BJ (cell line): ENCODE measurements at places on chromosomes 12 and 14.

DNA sequence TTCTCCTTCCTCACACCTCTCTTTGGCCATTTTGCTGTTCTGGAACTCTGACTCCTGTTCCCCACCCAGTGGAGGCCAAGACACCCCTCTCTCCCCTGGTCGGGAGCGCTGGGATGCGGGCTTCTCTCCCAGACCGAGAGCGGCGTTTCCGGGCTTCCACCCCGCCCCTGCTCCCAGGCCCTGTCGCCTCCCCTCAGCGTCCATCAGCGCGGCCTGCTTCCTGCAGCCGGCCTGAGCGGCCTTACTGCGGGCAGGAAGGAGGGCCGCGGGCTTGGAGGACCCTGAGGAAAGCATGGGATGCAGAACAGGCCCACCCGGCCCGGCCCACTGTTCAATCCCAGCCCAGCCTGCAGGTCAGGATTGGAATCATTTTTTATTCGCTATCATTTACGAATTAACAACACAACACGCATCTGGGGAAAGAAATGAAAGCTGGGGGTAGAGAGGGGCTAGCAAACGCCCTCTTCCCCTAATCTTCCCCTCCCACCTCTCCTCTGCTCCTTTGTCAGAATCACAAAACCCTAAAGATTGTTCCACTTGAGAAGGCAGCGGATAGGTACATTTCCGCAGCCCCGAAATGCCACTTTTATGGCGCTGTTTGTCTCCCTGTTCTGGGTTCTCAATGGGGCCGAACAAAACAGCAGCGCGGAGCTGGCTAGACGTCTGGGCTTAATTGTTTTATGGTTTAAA lies 3.8 kb upstream of the HOXC8 start:
- no peak for DNase-seq

DNA sequence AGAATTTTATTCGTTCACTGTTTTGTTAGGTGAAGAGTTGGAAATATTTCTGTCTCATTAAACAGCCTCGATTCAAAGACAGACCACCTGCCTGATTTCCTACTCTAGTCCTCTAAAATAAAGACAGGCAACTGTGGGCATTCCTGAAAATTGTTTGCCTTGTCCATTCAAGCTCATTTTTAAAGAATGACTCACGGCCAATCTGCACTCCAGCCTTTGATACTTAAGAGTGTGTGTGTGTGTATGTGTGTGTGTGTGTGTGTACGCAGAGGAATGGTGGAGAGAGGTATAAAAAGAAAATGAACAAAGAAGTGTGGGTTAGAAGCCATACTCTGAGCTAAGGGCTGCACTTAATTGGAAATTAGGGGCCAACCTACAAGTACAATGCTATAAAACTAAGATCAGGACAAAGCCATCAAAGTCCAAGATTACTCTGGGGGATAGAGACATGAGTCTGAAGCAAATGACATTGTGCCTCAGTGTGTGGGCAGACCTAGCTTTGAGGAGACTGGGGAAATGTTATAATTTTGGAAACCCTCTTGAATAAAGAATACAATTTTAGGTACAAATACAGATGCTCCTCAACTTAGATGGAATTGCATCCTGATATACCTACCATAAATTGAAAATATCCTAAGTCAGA lies 45.6 kb upstream of the SOCS2 start:
- DNase-seq, result peak; percentile 50

DNA sequence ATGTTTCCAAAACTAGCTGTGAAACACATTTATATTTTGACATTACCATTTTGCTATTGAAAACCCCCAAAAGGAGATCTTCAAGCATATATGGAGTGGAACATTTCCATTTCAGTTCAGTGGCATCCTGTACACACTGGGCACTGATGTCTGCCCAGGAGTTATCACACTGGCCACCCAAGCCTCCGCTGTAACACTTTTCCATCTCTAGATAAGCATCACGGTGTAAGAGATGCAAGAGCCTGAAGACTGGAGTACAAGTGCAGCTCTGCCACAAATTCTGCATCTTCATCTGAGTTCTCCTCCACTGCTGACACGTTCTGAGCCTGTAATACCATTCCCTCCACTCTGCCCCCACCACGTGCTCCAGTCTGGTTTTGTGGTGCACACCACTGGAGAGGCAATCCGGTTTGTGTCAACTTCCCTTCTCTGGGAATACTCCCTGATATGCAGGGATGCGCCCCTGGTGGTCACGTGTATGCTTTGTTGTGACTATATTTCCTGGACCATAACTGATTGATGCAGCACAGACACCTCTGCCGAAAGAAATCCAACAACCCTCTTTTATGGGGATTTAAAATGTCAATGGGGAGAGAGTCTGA lies 12.7 kb downstream of the SPTLC2 start:
- no peak for DNase-seq

DNA sequence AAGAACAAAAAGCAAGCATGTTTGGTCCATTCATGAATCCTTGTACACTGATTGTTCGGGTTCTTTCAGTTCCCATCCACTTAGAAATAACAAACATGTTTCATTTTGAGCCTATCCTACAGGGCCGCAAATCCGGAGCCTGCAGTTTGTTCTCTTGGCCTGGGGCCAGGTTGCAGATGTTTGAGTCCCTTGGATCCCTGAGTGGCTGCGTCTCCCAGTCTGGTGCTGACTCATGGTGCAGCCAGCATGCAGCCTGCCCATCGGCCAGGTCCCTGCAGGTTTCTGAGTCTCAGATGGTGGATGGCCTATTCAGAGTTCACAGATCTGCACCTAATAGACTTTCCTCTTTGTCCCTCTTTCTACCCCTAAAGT lies 1.9 kb upstream of the DYNC1H1 start:
- no peak for DNase-seq

DNA sequence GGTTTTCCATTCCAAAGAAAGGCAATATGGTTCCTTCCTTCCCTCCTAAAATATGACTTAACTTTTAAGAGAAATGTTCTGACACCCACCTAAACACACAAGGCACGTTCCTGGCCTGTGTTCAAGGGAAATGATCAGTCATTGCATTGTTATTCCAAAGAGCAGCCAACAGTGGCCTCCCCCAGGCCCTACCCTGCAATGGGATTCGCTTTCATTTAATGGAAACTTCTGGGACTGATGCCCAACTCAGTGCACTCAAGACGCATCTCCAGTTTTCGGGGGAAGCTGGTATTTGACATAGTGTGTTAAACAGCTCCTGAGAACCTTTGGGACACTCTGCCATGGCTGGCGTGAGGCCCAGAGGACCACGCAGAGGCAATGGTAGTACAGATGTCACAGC lies 65.9 kb downstream of the DDX51 start:
- DNase-seq, result peak; percentile 95

DNA sequence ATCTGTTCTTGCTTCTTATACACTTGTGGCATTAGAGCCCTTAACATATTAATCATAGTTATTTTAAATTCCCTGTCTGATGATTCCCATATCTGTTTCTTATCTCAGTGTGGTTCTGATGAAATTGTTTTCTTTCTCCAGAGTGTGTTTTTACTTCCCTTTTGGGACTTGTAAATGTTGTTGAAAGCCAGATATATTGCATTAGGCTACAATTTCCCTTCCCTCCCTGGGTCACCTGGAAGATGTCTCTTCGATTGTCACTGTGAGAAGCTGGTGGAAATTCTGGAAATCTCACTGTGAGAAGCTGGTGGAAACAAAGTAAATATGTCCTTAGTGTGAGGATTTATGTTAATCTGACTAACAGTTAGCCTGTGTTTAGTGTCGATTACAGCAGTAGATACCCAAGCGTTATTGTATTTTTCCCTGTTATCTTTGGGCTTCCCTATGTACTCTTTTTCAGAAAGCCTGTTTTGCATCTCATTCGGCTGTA lies 717.3 kb downstream of the TRHDE start:
- no peak for DNase-seq

DNA sequence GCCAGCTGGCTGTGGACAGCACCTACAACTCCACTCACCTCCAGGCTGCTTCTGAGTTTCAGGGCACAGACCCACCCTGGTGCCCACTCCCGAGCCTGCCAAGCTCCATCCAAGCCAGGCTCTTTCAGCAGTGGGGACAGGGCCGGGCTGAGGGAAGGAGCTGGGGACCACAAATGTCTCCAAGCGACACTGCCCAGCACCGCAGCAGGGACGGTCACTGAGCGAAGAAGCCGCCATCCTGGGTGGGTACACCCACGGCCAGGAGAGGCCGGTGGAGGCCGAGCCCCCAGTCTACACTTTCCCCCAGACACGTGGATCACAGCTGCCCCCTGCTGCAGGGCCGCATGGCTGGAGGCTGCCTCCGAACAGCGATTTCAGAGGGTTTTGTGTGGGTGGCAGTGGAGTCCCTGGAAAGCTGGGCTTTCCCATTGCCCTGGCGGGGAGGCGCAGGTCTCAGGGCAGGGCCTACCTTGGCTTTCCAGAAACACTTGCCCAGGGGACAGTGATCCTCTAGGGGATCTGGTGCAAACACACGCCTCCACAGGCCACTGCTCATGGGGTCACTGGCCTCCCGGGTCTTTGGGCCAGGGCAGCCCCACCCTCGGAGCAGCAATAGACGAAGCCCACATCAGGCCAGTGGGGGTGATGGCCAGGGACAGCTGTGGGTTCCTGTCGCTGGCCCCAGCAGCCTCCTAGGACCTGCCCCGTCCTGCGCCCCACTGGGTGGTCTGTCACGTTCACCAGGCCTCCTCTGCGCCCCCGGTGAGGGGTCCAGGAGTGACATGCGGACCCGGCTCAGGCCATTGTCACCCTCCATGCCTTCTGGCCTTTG lies 1.2 kb upstream of the GPR132 start:
- DNase-seq, result no peak

DNA sequence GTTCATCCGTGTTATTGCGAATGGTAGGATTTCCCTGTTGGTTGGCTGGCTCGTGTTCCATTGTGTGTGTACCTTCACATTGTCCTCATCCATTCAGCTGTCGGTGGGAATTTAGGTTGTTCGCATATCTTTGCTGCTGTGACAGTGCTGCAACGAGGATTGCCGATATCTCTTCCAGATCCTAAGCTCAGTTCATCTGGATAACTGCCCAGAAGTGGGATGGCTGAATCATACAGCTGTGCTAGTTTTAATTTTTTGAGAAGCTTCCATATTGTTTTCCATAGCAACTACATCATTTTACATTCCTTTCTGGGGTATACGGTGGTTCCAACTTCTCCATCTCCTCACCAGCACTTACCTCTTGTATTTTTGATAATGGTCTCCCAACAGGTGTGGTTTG lies 292.8 kb upstream of the SFSWAP start:
- no peak for DNase-seq

DNA sequence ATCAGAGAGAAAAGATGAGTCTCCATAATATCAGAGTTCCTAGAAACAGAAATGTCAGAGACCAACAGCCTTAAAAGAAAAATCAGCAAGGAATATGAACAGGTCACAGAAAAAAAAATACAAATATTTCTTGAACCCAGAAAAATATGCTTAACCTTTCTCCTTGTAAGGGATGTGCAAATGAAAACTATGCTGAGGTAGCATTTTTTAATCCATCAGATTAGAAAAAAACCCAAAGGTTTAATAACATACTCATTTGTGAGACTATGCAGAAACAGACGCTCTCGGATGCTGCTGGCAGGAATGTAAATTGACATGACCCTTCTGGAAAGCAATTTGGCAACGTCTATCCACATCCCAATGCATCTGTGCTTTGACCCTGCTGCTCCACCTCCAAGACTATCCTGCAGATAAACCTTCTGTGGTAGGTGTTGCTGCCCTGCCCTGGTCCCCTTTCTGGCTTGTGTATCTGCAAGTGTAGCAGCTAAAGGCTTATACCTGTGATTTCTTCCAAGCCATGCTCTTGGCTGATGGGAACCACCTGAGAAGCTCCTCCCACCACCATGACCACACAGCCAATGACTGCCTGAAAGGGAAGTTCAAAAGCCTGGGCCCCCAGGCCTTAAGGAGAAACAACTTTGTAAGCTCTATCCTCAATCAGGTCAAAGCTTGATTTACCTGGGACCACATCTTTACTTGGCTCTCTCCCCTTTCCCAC lies 49.4 kb downstream of the LTBP2 start:
- DNase-seq, result no peak

- no peak for DNase-seq
Measured at GRCh38 chr14:65877624-65878023, 465.1 kb downstream of the FUT8 start.

DNA sequence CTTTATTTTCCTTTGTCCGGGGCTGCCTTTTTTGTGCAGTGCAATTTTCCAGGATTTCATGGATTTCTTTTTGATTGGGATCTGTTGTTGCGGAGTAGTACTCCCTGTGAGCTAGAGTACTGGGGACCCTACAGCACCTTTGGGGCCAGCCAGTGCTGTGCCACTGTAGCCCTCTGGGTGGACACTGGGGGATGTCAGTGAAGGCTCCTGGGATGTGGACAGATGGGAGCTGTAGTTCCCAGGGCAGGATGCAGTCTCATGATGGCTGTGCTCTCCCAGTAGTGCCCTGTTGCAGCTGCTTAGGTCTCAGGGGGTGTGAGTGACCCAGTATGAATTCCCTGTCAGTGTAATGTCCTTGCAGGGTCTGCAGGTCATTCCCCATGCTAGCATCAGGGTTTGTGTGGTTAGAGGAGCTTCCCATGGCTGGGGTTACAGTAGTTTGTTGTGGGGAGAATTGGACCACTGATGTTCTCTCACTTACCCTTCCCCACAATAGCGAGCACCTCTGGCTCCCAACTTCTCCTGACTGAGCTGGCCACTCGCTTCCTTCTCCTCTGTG lies 72.2 kb downstream of the BRMS1L start:
- no peak for DNase-seq

DNA sequence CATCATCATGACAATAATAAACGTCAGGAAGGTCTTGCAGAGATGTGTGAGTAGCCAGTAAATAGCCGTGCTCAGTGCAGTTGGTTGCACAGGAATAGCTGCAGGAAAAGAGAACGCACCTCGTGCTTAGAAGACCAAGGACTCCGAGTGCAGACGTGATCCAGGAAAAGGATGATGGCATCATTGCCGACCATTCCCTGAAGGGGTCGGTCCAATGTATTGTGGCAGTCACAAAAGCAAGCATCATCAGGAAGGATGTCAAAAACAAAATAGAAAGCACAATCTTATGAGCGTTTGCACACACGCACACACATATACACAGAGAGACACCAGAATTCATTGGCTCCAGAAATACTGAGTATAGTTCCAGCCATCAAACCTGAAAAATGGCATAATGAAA lies 12.8 kb downstream of the DUSP6 start:
- no peak for DNase-seq

DNA sequence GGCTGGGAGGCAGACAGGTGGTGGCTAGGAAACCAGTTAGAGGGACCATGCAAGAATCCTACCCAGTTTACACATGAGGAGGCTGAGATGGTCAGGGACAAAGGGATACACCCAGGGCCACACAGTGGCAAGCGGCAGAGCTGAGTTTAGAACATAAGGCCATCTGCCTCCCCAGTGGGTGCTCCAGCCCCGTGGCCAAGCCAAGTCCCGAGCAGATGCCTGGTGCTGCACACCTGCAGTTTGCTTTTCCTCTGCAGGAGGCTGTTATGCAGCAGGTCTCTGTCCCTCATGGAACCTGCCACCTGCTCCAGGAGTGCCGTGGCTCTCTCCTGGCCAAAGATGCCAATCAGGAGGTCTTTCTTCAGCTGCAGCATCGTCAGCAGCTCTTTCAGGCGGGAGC lies 70.8 kb downstream of the SYNE3 start:
- DNase-seq, result no peak
